ENCODE measurements at places on chromosomes 4 and X. TPM values are rescaled to one million over a fixed set of nuclear protein-coding genes. Genes with fewer than 3 reads are reported as not detected.

Gene CXCL8
- total RNA-seq: 19.2 TPM

Gene CRMP1
- total RNA-seq: 2.1 TPM

Gene LDB2
- total RNA-seq: not detected

Gene MAP7D2
- total RNA-seq: 7.1 TPM

Gene PNMA6F
- not detected for total RNA-seq

Gene SYN1
- 0.21 TPM for total RNA-seq

Gene FAM184B
- not detected for total RNA-seq

Gene S100G
- not detected for total RNA-seq

Gene RAB40A
- total RNA-seq: not detected

Gene MAGEB2
- total RNA-seq: not detected

Gene DSPP
- not detected for total RNA-seq

Gene SLC9B1
- 0.28 TPM for total RNA-seq

Gene FMR1NB
- not detected for total RNA-seq

Gene IBSP
- not detected for total RNA-seq

Gene SPP1
- total RNA-seq: 164 TPM

Gene CLTRN
- total RNA-seq: 0.90 TPM

Gene STATH
- total RNA-seq: not detected

Gene ZNF157
- not detected for total RNA-seq

Gene GDPD2
- not detected for total RNA-seq

Gene PPP1R2C
- not detected for total RNA-seq

Gene ERCC6L
- total RNA-seq: 14.3 TPM

Gene ADH7
- total RNA-seq: not detected

Gene NAA11
- not detected for total RNA-seq

Gene F8A1
- total RNA-seq: 95.5 TPM

Gene SSX1
- total RNA-seq: not detected

Gene HTR2C
- total RNA-seq: not detected

Gene PRDM5
- 4.5 TPM for total RNA-seq

Gene ZMAT1
- 0.03 TPM for total RNA-seq

Gene TRIML2
- 93.3 TPM for total RNA-seq

Gene RHOXF1
- total RNA-seq: not detected

Gene SPANXN4
- total RNA-seq: not detected

Gene CEP135
- total RNA-seq: 7.3 TPM

Gene C4orf36
- total RNA-seq: 0.64 TPM

Gene PTPN13
- 5.6 TPM for total RNA-seq

Gene YIPF7
- total RNA-seq: not detected

Gene FRG2
- total RNA-seq: not detected

Gene IL1RAPL1
- total RNA-seq: not detected

Gene HTRA3
- total RNA-seq: 15.7 TPM

Gene NRK
- total RNA-seq: not detected

Gene ARR3
- total RNA-seq: not detected

Gene HSD17B13
- 0.05 TPM for total RNA-seq

Gene GPR78
- not detected for total RNA-seq

Gene SLC26A1
- total RNA-seq: 0.31 TPM

Gene SPANXA2
- not detected for total RNA-seq

Gene CT45A8
- not detected for total RNA-seq

Gene HHIP
- total RNA-seq: 0.84 TPM

Gene LRP2BP
- 0.09 TPM for total RNA-seq

Gene BEX1
- not detected for total RNA-seq

Gene NEUROG2
- total RNA-seq: not detected
